ENCODE measurements at places on chromosomes 16 and 17.

DNA sequence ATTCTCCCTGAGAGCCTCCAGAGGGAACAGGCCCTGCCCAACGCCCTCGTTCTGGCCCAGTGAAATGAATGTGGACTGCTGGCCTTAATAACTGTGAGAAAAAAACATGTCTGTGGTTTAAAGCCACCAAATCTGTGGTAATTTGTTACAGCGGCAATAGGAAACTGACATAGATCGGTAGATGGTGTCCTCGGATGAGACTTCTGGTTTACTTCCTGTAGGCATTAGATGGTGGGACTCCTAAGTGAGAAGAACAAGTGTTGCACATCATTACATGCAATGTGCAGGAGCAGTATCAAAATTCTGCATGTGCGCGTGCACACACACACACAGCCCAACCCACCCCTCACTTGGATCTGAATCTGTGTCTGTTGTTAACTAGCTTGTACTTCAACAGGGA, 42.0 kb downstream of the CDK5R1 start:
- DNase-seq: no peak

- no peak for DNase-seq
Measured at GRCh38 chr17:19705771-19706770, 10.3 kb downstream of the SLC47A2 start.

DNA sequence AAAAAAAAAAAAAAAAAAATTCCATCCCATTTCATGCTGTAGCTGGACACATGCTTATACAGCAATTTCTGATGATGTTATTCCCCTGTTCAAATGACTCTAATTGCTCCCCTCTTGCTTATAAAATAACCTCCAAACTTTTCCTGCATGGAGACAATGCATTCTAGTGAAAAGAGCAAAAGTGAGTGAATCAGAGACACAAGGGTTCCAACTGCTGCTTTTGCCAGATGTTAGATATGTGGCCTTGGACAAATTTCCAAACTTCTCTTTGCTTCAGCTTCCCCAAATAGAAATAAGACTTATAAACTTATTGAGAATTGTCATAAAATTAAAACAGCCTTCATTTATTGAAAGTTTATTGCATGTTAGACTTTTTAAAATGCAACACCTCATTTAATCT, 65.0 kb upstream of the AXIN2 start:
- DNase-seq: no peak

DNA sequence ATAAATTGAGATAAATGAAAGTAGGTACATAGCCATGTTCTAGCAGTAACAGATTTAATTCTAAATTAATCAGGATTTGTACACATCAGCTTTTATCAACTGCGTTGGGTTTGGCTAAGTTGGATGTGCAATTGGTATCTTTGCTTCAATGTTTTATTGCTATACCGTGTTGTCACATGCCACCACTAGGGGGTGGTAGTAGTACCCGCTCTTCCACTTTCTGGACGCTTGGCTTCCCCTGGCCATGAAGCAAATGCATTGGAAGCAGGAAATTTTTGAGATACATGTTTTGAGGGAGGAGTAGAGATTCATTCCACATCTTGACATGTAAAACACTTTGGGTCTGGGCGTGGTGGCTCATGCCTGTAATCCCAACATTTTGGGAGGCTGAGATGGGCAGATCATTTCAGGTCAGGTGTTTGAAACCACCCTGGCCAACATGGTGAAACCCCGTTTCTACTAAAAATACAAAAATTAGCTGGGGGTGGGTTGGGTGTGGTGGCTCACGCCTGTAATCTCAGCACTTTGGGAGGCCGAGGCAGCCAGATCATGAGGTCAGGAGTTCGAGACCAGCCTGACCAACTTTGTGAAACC, 58.6 kb downstream of the EMP2 start:
- DNase-seq: peak; percentile 28
